B cell (primary cell): ENCODE measurements at places on chromosomes 7 and 10. TPM values are rescaled to one million over a fixed set of nuclear protein-coding genes. Genes with fewer than 3 reads are reported as not detected.

Gene PAXIP1
- 9.2 and 9.6 TPM in 2 replicates for polyA plus RNA-seq

Gene GARIN1A
- 0.70 and 0.91 TPM in 2 replicates for polyA plus RNA-seq

Gene TRRAP
- polyA plus RNA-seq: 24.2 and 25.4 TPM in 2 replicates

Gene OPN1SW
- polyA plus RNA-seq: not detected in 2 replicates

Gene CTTNBP2
- 0.04 TPM in 1 of 2 replicates, not detected in the other for polyA plus RNA-seq

Gene SAMD9
- 5.5 and 6.2 TPM in 2 replicates for polyA plus RNA-seq

Gene AGR2
- not detected in 2 replicates for polyA plus RNA-seq

Gene CCL26
- not detected in 2 replicates for polyA plus RNA-seq

Gene PBLD
- polyA plus RNA-seq: 0.40 and 0.42 TPM in 2 replicates

Gene UTF1
- polyA plus RNA-seq: 0.10 and 0.35 TPM in 2 replicates

Gene ACBD7
- 0.09 and 0.35 TPM in 2 replicates for polyA plus RNA-seq

Gene MKI67
- polyA plus RNA-seq: 0.36 and 0.82 TPM in 2 replicates

Gene PARP12
- 170 and 233 TPM in 2 replicates for polyA plus RNA-seq

Gene CADPS2
- not detected in 2 replicates for polyA plus RNA-seq

Gene CDC14C
- not detected in 2 replicates for polyA plus RNA-seq

Gene CACNA2D1
- polyA plus RNA-seq: not detected in 2 replicates

Gene SRRM3
- polyA plus RNA-seq: not detected in 2 replicates

Gene MRPL43
- polyA plus RNA-seq: 80.4 and 99.4 TPM in 2 replicates

Gene MYO3A
- 0.27 and 0.43 TPM in 2 replicates for polyA plus RNA-seq

Gene ZNF485
- polyA plus RNA-seq: 2.2 and 4.8 TPM in 2 replicates

Gene ATRNL1
- polyA plus RNA-seq: 0.24 and 0.36 TPM in 2 replicates

Gene SPRN
- polyA plus RNA-seq: not detected in 2 replicates

Gene DDIT4
- 94.8 and 102 TPM in 2 replicates for polyA plus RNA-seq

Gene C10orf62
- polyA plus RNA-seq: not detected in 2 replicates
